Activated CD8-positive, alpha-beta memory T cell treated with anti-CD3 and anti-CD28 coated beads, Interleukin-2, amount 50 U/mL, for 48 hours (primary cell): ENCODE measurements at places on chromosomes 7 and 10.
A peak's percentile ranks its signal among the peaks of the same experiment; 100 is the strongest.

DNA sequence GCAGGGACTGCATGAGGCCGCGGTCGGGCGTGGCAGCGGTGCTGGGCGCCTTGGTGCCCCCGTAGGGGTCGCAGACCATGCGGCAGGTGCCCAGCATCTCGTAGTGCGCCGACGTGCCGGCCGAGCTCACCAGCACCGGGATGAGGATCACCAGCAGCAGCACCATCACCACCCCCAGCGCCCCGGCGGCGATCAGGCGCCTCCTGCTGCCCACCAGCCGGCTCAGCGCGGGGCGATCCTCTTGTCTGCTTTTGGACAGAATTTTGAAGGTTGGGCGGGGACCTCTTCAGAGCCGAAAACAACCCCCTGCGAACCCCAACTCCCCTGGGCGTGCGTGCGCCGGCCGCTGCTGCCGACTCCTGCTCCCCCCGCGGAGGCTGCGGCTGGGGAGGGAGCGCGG lies 779 bp downstream of the C1QL3 start:
- peak; percentile 75 for DNase-seq

GRCh38 chr7:30163231-30163894 lies 28.6 kb downstream of the MTURN start:
- DNase-seq = no peak

DNA sequence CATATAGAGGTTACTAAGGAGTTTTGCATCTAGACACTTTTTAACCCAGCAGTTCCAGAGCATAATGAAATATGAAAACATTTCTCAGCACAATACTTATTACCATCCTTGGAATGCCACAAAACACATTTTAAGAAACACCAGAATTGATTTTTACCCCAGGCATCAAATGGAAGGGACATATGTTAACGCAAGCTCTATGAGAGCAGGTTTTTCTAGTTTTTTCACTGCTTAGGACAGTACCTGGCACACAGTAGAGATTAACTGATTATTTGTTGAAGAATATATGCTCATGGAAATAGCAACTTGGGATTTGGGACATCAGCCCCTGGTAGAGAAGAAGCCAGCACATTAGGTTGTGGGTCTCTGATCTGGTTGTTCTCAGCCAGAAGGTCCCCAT lies 67.0 kb upstream of the ARID5B start:
- no peak for DNase-seq

DNA sequence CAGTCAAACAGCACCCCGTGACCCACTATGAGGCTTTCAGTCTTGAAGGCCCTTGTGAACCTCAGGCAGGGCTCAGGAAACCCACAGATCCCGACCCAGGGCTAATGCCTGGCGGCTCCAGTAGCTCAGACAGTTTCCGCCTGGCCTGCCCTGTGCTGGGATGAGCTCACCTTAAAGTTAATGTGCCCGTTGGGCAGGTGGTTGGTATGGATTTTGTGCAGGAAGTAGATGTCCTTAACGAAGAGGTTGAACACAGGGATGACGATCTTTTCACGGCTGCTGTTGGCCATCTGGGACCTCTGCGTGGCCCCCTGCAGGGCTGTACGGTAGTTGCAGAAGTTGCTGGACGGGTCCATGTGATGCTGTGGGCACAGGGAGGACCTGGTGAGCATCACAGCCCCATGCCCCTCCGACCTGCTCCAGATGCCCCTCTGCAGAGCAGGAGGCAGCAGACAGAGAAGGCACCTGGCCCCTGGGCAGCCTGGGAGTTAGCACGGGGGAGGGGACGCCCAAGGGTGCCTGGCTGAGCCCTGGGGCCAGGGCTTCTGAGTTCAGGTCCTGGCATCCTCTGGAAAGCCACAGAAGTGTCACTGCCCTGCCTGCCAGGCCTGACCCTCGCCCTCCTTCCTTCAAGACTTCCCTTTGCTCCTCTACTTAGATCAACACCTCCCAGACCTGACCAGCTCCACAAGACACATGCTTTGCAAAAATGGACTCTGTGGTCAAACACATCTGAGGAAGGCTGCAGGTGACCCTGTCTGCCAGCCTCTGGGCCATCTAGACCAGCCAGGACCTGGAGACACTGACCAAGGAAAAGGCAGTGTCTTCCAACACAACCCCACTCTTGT lies 59.8 kb downstream of the CSGALNACT2 start:
- no peak for DNase-seq

- no peak for DNase-seq
Measured at GRCh38 chr10:25382029-25382810, 207.4 kb downstream of the GPR158 start.

GRCh38 chr10:116768786-116769185 lies 26.4 kb upstream of the HSPA12A start:
- no peak for DNase-seq
